Stimulated activated memory B cell treated with anti-CD40 and anti-IgM and Interleukin-4, amounts not matched to agents 10 μg/mL and 1 μg/mL and 100 μg/mL, for 72 hours (primary cell): ENCODE measurements at places on chromosomes 16 and 17.

GRCh38 chr16:89062389-89063345 lies 31.0 kb upstream of the ACSF3 start:
- ATAC-seq = peak; percentile 6

GRCh38 chr17:19376811-19377210 lies 1.5 kb upstream of the MAPK7 start:
- ATAC-seq = no peak

- ATAC-seq = no peak
Observed at GRCh38 chr17:29591146-29591736, 1.7 kb upstream of the ANKRD13B start.

GRCh38 chr17:57565176-57565575 lies 179.9 kb downstream of the CCDC182 start:
- ATAC-seq = no peak

GRCh38 chr17:72164158-72164739 lies 43.4 kb downstream of the SOX9 start:
- no peak for ATAC-seq

- ATAC-seq = no peak
Observed at GRCh38 chr16:50490828-50491227, 57.4 kb upstream of the NKD1 start.

GRCh38 chr17:27591986-27592385 lies 39.0 kb upstream of the LGALS9 start:
- no peak for ATAC-seq

DNA sequence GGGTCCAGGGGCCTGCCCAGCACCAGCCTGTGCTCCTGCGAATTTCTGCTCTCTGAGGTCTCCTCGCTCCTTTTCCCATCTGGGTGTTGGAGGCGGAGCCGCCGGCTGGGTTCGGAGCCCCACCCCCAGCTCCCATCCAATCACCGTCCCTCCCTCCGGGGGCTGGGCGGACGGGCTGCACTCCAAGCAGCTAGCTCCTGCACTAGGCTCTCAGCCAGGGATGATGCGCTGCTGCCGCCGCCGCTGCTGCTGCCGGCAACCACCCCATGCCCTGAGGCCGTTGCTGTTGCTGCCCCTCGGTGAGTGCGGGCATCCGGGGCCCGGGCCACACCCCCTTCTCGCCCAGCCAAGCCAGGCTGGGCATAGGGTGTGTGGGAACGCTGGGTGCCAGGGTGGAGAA lies at the start of gene NRN1L:
Gene NRN1L (plus strand): TSS at position 202 of the 400 bp plus-strand sequence. CDS start 19 bp downstream, at position 221.
- no peak for ATAC-seq
